HEK293T (cell line): ENCODE measurements at places on chromosomes 5 and 9.

DNA sequence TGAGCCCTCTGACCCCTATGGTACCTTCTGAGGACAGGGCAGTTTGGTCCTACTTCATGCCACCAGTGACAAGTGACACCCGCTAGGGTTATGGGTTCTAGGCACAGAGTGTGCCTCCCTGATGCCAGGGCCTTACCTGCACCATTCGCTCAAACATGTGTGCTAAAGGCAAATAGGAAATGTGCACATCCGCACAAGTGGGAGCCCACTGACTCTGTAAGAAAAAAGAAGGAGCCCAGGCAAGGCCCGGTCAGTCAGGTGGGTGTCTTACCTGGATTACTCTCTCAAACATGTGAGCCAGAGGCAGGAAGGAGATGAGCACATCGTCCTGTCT lies 29.1 kb upstream of the MEIKIN start:
- DNase-seq, result no peak

GRCh38 chr5:80035839-80036238 lies 691 bp downstream of the THBS4 start:
- DNase-seq, result no peak

DNA sequence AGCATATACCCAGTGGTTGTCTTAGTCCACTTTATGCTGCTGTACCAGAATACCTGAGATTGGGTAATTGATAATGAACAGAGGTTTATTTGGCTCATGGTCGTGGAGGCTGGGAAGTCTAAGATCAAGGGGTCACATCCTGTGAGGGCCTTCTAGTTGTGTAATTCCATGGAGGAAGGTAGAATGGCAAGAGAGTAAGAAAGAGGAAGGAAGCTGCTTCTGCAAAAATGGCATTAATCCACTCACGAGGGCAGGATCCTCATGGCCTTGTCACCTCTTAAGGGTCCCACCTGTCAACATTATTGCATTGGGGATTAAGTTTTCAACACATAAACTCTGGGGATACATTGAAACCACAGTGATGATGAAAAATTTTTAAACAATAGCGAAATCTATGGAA lies 17.0 kb downstream of the BTNL8 start:
- no peak for DNase-seq

DNA sequence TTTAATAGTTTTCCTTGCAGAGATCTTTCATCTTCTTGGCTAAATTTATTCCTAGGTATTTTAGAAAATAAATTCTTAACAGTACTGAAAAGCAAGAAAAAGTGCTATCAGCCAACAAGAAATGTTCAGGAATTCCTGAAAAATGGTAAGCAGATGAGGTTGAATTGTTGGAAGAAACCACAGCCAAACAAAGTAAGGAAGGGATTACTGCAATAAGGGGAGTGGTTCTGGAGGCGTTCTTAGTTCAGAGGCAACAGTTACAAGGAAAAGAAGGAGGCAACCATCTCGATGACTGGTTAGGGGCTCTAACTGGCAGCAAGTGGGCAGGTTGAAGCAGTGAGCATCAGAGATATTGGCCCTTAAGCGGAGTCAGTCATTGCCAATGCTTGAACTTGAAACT lies 12.8 kb upstream of the OR13J1 start:
- no peak for DNase-seq

DNA sequence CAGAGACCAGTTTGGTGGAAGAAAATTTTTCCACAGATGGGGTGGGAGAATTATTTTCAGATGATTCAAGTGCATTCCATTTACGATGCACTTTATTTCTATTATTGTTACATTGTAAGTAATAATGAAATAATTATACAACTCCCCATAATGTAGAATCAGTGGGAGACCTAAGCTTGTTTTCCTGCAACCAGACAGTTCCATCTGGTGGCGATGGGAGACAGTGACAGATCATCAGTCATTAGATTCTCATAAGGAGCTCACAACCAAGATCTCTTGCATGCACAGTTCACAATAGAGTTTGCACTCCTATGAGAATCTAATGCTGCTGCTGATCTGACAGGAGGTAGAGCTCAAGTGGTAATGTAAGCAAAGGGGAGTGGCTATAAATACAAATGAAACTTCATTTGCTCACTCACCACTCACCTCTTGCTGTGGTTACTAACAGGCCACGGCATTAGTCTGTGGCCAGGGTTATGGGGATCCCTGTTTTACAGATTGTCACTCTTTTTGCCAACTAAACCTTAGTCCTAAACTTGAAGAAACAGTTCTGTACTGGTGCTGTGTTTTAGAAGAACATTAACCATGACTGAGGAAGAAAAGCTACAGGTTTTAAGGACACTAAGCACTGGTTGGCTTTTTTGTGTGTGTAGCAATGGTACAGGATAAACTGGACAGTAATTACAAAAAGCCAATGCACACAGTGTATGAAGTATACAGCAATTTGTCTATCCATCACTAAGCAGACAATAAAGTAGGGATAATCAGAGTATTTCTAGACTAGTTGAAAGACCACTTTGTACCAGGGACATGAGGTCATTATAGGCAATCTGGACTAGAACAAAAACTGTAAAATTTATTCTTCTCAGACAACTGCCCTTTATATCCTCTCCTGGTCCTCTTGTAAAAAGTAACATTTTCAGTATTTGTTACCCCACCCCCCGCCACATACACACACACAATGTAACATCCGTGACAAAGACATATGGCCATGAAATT lies 9.9 kb downstream of the TMEM232 start:
- DNase-seq, result no peak

DNA sequence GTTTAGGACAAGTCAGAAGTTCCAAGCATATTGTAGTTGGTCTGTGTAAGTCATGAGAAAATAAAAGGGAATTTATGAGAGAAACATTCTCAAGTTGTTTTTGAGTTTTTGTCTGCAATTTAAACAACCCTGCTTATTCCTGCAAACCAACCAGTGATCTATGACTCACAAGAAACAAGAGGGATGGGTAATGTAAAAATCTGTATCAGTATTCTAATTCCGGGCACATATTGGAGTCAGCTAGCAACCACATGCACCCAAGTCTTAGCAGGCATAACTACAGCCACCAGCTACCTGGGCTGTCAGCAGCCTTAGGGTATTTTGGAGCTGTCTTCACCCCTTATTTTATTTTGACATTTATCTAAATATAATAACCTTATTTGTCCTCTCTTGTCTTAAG lies 128.7 kb upstream of the APC start:
- no peak for DNase-seq
